ENCODE measurements at places on chromosomes 16 and 17. TPM values are rescaled to one million over a fixed set of nuclear protein-coding genes. Genes with fewer than 3 reads are reported as not detected.

DNA sequence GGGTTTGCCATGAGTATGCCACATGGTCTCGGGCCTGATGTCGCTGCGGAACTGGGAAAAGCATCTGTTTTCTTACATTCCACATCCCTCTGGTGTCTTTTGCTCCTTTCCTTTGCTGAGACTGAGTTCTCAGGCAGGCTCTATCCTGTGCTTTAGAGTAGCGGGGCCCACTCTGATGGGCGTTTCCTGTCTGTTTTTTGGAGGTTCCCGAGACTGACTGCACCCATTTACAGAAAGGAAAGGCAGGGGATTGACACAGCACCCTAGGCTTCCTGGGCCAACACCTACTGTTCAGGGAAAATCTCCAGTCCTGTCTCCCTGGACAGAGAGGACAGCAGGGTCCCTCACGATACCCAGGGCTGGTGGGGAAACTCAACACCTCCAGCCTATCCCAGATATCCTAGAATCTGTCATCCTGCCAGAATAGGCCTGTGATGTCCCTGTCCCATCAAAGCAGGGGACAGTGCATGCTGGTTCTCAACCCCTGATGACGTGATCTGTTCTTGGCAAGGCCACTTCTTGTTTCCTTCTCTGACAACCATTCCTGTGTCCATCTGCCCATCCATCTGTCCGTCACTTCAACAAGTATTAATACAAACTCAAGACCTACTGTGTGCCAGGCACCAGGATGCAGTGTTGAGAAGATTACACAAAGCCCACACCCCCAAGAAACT, 42.2 kb downstream of the ACTG1 start:
- DNase-seq, result no peak
- no peak overlapping the region for H3K27ac ChIP-seq
- H3K4me3 ChIP-seq, result no peak overlapping the region
- peaks cover 2% of the 10 kb centered on the region for H3K27me3 ChIP-seq
- H3K36me3 ChIP-seq, result peaks cover 3% of the 10 kb centered on the region
- peaks cover 7% of the 10 kb centered on the region for H3K4me1 ChIP-seq

The DHRS7C gene
- 0.62 TPM for total RNA-seq

The MEFV gene
- total RNA-seq, result not detected

The KRT39 gene
- total RNA-seq, result not detected

DNA sequence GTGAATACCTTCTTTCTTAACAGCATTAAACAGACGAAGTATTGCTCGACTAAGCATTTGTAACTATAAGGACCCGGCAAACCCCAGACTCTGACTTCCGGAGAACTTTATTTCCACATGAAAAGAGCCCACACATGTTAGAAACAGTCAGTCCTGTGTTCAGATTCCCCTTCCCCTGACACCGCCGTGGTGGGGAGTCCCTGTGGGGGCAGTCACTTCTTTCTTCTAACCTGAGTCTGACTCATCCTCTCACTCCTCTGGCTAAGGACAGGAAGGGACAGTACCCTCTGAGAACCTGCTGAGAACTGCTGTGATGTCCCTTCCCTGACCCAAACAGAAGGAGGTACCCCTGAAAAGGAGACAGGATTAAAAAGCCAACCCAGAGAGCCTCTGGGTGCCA, 165.1 kb downstream of the XYLT1 start:
- no peak overlapping the region for H3K4me3 ChIP-seq
- no peak overlapping the region for H3K27ac ChIP-seq
- H3K36me3 ChIP-seq, result no peaks in the 10 kb centered on the region
- no peak for DNase-seq
- H3K27me3 ChIP-seq, result no peaks in the 10 kb centered on the region

DNA sequence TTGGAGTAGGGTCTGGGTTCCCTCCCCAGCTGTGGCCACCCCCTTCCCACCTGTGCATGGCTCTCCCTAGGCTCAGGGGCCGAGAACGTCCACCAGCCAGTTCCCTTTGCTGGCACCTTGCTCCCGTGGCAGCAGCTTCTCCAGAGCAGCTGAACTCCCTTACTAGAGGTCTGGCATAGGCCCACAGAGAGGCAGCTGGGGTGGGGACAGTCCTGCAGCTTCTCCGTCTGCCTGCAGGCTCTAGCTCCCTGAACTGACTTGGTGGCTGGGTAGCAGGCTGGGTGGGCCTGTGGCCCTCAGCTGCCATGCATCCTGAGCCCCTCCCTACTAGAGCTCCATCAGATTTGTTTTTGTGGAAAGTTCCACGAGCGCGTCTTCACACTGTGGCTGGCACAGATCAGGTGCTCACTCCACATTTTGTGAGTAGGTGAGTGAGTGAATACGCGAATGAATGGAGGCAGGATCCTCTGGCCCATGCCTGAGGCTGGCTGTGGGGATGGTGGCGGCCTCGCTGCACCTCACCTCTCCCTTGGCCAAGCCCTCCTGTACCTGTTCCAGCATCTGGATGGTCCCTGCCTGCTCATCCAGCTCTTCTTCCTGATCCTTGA, 51.3 kb downstream of the PIPOX start:
- no peak overlapping the region for H3K4me3 ChIP-seq
- H3K36me3 ChIP-seq, result peaks cover 32% of the 10 kb centered on the region
- H3K27me3 ChIP-seq, result no peaks in the 10 kb centered on the region
- H3K4me1 ChIP-seq, result no peaks in the 10 kb centered on the region

DNA sequence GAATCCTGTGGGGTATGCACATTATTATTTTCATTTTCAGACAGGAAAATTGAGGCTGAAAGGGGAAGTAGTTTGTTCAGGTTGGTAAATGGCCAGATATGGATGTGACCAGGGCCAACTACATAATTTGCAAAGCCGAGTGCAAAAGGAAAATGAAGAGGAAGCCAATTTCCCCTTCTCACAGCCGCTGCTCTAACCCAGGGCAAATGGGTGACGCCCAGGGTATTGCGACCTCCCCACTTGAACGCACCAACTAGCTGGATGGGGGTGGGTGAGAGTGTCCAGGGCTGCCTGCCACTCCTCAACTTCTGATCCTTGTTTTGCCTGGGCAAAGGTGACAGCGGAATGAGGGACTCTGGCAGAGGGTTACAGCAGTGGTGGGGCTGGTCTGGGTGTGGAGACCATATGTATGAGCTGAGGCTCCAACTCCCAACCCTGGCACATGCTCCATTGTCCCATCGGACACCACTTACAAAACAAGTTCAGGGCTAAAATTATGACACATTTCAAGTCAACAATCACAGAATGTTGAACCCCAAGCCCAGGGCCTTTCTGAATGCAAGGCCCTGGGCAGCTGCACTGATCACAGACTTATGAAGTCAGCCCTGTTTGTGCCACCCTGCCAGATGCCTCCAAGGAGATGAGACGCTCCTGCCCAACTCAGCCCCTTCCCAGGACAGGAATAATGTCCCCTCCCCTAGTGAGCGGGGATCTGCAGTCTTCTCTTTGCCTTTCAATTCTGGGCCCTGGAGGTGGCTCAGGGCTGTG, 1.7 kb downstream of the ANKRD40CL start:
- H3K4me3 ChIP-seq, result no peak overlapping the region
- H3K36me3 ChIP-seq, result no peaks in the 10 kb centered on the region
- peaks cover 18% of the 10 kb centered on the region for H3K4me1 ChIP-seq
- no peak overlapping the region for H3K27ac ChIP-seq

The HOXB6 gene
- not detected for total RNA-seq

The DOC2B gene
- 0.31 TPM for total RNA-seq

- H3K4me3 ChIP-seq, result no peak overlapping the region
- H3K27ac ChIP-seq, result no peak overlapping the region
- peaks cover 12% of the 10 kb centered on the region for H3K4me1 ChIP-seq
- no peaks in the 10 kb centered on the region for H3K27me3 ChIP-seq
- peaks cover 4% of the 10 kb centered on the region for H3K36me3 ChIP-seq
These were observed 49.0 kb upstream of the ZNF750 start for GRCh38 chr17:82888583-82889495.

The TBC1D28 gene
- total RNA-seq, result not detected

DNA sequence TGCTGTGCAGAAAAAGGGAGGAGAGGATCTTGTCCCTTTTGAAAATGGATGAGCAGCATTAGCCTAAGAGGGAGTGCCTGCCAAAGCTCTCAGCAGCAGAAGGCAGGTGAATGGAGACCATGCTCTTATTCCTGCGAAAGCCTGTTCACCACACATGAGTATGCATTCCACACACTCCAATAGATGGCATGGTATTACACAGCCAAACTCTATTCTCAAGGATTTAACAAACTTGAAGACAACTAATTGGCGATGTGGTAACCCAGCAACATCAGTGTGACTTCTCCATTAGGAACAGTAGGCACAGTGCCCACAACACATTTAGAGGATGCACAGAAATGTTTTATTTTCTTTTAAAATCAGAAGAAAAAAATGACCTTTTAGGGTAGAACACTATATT, 77.8 kb downstream of the CDH11 start:
- H3K36me3 ChIP-seq, result peaks cover 44% of the 10 kb centered on the region
- H3K4me1 ChIP-seq, result peaks cover 61% of the 10 kb centered on the region
- no peak for DNase-seq
- peak overlapping the region; percentile 96 for H3K27ac ChIP-seq

The TPSB2 gene
- not detected for total RNA-seq

DNA sequence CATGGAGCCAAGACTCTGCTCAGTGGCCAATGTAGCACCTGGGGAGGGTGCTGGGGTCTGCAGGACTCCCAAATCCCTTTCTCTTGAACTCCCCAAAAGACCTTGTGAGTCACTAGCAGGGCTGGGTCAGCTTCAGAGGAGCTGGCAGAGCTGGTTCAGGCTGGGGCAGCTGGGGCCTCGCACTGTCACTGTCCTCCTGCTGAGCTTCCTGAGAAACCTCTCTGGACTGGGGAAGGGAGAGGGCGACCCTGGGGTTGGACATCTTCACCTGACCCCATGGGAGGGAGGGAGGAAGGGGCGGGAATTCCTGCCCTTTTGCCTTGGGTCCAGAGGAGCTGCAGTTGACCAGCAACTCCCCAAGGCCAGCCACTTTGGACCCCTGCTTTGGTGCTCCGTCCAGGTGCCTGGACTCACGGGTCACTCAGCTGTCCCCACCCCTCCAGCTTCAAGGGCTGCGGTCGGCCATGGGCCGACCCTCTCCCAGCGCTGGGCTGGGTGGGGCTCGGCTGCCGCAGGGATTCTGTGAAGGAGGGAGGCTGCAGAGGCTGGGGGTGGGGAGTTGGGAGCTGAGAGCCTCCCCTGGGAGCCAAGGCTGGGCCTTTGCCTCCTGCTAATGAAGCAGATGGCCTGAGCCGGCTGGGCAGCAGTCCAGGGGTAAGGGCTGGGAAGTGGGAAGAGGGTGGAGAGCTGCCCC, 9.2 kb downstream of the FMNL1 start:
- H3K27me3 ChIP-seq, result peaks cover 3% of the 10 kb centered on the region
- H3K36me3 ChIP-seq, result no peaks in the 10 kb centered on the region
- H3K4me1 ChIP-seq, result no peaks in the 10 kb centered on the region
- no peak overlapping the region for H3K27ac ChIP-seq
- H3K4me3 ChIP-seq, result no peak overlapping the region
- DNase-seq, result peak; percentile 86

DNA sequence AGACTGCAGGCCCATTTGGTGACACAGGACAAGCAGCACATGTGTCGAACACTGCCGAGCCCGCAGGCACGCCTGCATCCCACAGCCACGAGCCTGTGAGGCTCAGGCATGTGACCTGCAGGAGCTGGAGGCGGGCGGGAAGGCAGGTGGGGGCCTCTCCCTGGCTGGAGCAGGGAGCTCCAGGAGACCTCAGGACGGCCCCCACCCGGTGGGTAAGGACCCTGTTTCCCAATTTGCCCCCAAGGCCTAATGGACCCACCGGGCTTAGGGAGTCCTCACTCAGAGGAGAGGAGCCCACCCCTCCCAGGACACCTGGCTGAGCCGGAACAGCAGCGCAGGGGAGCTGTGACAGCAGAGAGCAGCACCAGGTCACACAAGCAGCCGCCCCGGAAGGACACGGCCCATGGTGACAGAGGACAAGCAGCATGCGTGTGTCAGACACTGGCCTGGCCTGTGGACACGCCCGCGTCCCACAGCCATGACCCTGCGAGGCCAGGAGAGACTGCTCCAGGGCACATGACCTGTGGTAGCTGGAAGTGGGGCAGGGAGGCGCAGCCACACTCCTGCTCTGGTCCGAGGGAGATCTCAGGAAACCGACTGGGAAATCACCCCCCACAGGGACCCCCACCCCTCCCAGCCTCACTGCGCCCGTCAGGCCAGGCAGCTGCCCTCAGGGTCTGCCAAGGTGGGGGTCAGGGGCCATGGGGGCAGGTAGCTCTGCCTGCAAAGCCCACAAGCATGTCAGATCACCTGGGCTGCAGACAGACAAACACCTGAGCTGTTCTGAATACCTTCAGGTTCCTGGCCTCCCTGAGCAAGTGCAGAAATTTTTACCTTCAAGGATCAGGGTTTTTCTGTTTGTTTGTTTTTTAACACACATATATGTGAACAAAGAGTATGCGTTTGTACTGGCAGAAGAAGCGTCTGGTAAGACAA, 2.4 kb downstream of the SPSB3 start:
- no peaks in the 10 kb centered on the region for H3K27me3 ChIP-seq
- no peak for DNase-seq
- H3K36me3 ChIP-seq, result peaks cover 4% of the 10 kb centered on the region
- peaks cover 24% of the 10 kb centered on the region for H3K4me1 ChIP-seq
- peak overlapping the region; percentile 90 for H3K4me3 ChIP-seq
- H3K27ac ChIP-seq, result peak overlapping the region; percentile 27
